ENCODE measurements at places on chromosomes 12 and 14.

GRCh38 chr12:73106296-73106695, 834.1 kb downstream of the TRHDE start:
- no peak for DNase-seq

GRCh38 chr12:124686370-124687173, 119.2 kb upstream of the NCOR2 start:
- no peak for DNase-seq

DNA sequence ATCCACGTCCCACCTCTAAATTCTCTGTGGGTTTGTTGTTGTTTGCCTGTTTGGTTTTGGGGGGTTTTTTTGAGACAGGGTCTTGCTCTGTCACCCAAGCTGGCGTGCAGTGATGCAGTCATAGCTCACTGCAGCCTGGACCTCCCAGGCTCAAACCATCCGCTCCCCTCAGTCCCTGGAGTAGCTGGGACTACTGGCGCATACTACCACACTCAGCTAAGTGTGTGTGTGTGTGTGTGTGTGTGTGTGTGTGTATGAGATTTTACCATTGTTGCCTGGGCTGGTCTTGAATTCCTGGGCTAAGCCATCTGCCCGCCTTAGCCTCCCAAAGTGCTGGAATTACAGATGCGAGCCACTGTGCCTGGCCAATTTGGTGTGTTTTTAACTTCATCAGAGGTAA, 236.2 kb downstream of the SLC41A2 start:
- no peak for DNase-seq

GRCh38 chr12:64580681-64581080, 29.6 kb upstream of the RASSF3 start:
- DNase-seq = no peak

GRCh38 chr14:46381674-46382073, 269.9 kb downstream of the RPL10L start:
- no peak for DNase-seq

DNA sequence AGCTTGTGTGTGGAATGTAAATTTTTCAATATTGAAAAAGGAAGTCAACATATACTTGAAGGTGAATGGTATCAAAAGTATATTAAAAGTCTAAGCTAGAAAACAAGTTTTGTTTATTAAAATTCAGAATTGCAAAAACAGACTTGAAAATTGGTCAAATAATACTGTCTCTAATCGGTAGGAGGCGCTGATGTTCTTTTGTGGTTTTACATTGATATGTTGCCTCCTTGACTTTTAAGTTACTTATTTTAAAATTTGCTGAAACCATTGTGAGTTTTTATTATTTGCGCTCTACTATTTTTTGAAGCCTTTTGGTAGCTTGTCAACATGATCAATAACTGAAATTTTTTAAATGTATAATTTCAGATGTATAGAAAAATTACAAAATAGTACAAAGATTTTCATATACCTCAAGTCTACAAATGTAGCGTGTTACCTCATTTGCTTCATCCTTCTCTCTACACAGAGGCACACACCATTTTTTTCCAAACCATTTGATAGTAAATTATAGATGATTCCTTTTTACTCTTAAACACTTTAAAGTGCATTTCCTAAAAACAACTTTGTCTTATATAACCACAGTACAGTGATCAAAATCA, 6.9 kb downstream of the RTRAF start:
- DNase-seq = peak; percentile 16

DNA sequence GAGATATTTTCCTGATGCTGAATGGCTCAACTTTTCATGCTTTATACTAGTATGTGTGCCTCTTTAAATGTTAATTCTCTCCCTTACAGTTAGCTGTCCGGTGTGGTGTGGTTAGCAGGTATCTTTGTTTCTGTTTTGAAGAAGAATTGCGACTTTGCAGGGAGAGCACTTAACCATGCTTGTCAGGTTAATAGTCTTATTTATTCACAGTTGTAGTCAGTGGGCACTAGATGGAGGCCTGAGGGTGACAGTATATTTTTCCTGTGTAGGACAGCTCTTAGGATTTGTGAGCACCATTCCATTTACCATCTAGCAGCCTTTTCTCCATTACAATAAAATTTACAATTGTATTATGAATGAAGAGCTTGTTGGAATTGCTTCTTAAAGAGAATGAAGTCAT, 34.9 kb downstream of the PDE3A start:
- DNase-seq = peak; percentile 55

DNA sequence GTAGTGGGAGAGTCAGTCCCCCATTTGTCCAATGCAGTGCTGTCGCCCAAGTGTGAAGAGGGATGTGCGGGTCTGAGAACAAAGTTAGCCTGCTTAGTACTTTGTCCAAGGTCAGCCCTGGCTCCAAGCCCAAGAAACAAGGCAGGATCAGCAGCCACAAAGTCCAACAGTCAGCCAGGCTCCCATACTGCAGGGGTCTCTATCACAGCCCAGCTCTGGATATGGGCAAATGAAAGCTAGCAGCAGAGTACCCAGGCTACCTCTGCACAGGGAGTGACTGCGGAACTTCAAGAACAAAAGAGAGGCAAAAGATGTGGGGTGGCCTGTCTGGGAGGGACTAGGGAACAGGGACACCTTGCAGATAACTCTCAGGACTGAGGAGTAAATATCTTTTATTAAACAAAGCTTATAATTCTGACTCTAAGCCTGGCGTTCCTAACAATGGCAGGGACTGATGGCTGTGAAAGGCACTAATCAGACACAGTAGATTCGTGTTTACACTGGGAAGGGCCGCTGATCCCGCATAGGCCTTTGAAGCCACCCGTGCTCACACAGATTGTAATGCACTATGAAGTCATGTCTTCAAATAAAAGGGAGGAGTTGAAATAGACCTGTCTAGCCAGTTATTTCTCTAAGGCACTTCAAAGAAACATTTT, 91.0 kb upstream of the EEA1 start:
- DNase-seq = no peak

GRCh38 chr14:55780156-55780946, 200.3 kb downstream of the KTN1 start:
- DNase-seq = no peak
